ENCODE measurements at places on chromosomes 3 and 15. TPM values are rescaled to one million over a fixed set of nuclear protein-coding genes. Genes with fewer than 3 reads are reported as not detected.

Gene CTXN2
- total RNA-seq: not detected

Gene TICRR
- 0.09 TPM for total RNA-seq

Gene RARRES1
- 446 TPM for total RNA-seq

Gene GPD1L
- 41.0 TPM for total RNA-seq
